ENCODE measurements at places on chromosomes 5 and 9.

DNA sequence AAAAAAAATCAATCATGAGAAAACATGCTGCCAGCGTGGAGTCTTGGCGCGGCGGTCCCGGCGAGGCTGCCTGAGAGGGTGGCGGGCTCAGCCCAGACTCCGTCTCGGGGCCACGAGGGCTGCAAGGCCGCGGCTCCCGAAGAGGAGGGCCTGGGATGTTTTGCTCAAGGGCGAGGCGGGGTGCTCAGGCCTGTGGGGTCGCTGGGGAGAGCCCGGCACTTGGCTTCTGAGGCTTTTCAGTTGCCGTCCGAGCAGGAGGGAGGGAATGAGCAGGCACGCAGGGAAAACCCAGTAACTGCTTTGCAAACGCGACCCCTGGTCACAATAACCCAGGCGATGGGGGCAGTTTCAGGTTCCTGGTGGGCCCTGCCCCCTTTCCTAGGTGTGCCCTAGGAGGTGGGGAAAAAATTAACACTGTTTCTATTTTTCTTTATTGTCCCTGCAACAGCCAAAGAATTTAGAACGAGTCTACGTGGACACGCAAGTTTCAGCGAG is 3.2 kb upstream of the IRX2 start:
- H3K4me1 ChIP-seq: peaks cover 46% of the 10 kb centered on the region
- H3K27me3 ChIP-seq: peaks cover 81% of the 10 kb centered on the region
- no peak overlapping the region for H3K27ac ChIP-seq
- no peaks in the 10 kb centered on the region for H3K36me3 ChIP-seq

- no peak overlapping the region for H3K27ac ChIP-seq
- H3K36me3 ChIP-seq: no peaks in the 10 kb centered on the region
- H3K4me3 ChIP-seq: no peak overlapping the region
- H3K27me3 ChIP-seq: no peaks in the 10 kb centered on the region
- H3K4me1 ChIP-seq: no peaks in the 10 kb centered on the region
Measured at GRCh38 chr5:139183502-139183901, 14.7 kb downstream of the SIL1 start.

DNA sequence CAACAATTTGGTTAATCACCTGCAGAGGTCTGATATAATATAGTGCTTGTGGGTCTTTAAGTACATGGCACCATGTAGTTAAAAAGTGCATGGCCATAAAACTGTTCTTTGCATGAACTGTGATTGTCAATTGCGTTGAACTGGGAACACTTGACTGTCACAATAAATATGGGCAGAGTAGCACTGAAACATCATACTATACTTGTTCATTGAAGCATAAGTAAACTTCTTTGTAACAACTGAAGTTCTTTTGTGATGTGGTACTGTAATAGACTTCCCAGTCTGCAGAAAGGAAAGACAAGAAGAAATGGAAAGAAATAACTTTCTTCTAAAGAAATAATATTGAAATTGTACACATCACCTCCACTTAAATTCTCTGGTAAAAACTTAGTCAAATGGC is 9.8 kb upstream of the NTRK2 start:
- DNase-seq: no peak
- H3K36me3 ChIP-seq: no peaks in the 10 kb centered on the region
- no peak overlapping the region for H3K4me3 ChIP-seq
- no peaks in the 10 kb centered on the region for H3K27me3 ChIP-seq

DNA sequence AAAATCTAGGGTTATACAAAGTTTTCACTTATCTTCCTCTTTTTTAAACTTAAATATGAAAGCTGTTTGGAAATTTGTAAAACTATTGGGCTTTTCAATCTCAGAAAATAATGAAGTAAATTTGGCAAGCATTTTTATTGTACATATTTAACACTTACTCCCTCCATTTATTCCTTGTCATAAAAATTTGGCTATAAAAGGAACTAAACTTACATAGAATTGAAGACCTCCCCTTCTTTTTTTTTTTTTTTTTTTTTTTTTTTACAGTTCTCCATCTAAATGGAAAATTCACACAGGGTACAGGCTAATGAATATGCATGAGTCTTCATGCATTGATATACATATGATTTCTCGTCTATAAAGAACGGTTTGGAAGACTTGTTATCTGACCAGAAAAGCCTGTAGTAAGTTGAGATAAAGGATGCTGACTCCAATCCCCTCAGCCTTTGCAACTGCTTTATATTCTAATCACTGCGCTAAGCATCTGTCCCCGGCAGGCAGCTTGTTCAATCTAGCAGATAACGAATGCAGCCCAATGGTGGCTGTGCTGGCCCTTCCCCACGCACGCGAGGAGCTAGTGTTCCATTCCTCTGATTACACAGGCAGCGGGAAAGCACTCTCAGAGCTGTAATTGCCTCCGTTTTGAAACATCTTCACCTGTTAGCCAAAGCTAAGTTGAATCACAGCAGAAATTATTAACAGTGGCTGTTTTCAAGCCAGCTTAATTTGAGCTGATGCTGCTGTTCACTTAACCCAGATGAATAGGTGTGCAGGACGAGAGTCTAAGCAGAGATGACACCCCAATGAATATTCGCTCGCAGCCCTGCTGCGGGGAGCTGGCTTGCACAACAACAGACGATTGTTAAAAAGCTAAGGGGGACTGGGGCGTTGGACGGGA is 453.8 kb upstream of the ZNF608 start:
- H3K4me3 ChIP-seq: peak overlapping the region; percentile 39
- peak; percentile 54 for DNase-seq
- H3K4me1 ChIP-seq: peaks cover 50% of the 10 kb centered on the region
- H3K27me3 ChIP-seq: no peaks in the 10 kb centered on the region
- H3K27ac ChIP-seq: 0 out of 2 replicates have a peak overlapping the region, but pooled peaks have one; percentile 15

GRCh38 chr5:4375640-4376039 is 764.5 kb upstream of the ADAMTS16 start:
- H3K36me3 ChIP-seq: no peaks in the 10 kb centered on the region
- DNase-seq: peak; percentile 7
- H3K27me3 ChIP-seq: no peaks in the 10 kb centered on the region

- no peak overlapping the region for H3K27ac ChIP-seq
- no peaks in the 10 kb centered on the region for H3K27me3 ChIP-seq
- H3K4me3 ChIP-seq: no peak overlapping the region
- no peaks in the 10 kb centered on the region for H3K4me1 ChIP-seq
- no peaks in the 10 kb centered on the region for H3K36me3 ChIP-seq
Measured at GRCh38 chr5:159548517-159548916, 218.2 kb upstream of the IL12B start.

GRCh38 chr5:111232311-111233051 is 8.3 kb downstream of the CAMK4 start:
- no peaks in the 10 kb centered on the region for H3K27me3 ChIP-seq
- no peak for DNase-seq
- H3K27ac ChIP-seq: no peak overlapping the region
- H3K4me1 ChIP-seq: no peaks in the 10 kb centered on the region
- no peak overlapping the region for H3K4me3 ChIP-seq

DNA sequence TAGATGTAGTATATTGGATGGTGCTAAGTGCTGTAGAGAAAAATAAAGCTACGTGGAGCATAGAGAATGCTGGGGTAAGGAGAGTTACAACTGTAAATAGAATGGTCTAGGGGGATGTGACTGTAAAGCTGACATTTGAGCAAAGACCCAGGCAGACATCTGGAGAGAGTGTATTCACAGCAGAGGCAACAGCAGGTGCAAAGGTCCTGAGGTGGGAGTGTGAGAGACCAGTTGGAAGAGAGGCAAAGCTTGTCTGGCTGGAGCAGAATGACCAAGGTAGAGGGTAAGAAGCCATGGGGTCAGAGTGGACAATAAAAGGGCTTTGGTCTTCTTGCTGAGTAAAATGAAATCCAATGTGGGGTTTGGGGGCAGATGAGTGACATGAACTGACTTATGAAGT is 92.9 kb upstream of the IQGAP2 start:
- H3K27me3 ChIP-seq: no peaks in the 10 kb centered on the region
- H3K4me3 ChIP-seq: no peak overlapping the region

DNA sequence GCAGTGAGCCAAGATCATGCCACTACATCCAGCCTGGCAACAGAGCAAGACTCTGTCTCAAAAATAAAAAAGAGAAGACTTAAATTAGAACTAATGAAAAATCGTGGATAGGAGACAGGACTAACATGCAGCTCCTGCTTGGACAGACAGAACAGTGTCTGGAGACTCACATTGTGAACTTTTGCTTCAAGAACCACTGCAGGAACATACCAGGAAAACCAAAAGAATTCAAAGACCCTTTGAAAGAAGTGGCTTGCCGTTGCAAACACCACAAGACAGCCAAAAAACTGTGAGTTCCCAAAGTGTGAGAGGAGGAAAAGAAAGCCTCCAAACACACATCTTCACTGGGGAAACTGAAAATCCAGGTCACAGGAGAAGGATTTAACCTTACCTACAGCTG is 48.8 kb upstream of the SNAPC3 start:
- no peak overlapping the region for H3K27ac ChIP-seq
- no peak overlapping the region for H3K4me3 ChIP-seq
- no peak for DNase-seq
- no peaks in the 10 kb centered on the region for H3K4me1 ChIP-seq
- H3K27me3 ChIP-seq: no peaks in the 10 kb centered on the region
- no peaks in the 10 kb centered on the region for H3K36me3 ChIP-seq

DNA sequence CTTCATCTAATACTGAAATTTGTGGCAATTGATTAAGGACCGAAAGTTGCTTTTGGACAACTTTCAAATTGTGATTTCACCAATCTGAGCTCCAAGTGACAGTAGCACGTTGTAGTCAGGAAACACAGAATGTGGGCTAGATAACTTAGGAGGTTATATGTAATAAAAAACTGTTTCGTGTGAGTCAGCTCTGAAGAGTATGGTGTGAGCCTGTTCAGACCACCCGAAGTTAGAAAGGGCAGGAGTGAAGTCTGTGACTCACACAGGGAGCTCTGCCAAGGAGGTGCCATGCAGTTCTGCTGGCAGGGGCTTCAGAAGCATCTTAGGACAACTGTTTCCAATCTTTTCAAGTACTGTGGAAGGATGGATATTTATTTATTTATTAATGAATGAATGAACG is 16.4 kb upstream of the ZBTB34 start:
- H3K4me3 ChIP-seq: no peak overlapping the region
- H3K27ac ChIP-seq: no peak overlapping the region
- no peak for DNase-seq
- H3K4me1 ChIP-seq: no peaks in the 10 kb centered on the region
- no peaks in the 10 kb centered on the region for H3K27me3 ChIP-seq

GRCh38 chr9:83287021-83287420 is 224.1 kb upstream of the RASEF start:
- no peak for DNase-seq
- no peak overlapping the region for H3K4me3 ChIP-seq
- H3K36me3 ChIP-seq: no peaks in the 10 kb centered on the region
- H3K27ac ChIP-seq: no peak overlapping the region

- H3K4me3 ChIP-seq: no peak overlapping the region
- no peaks in the 10 kb centered on the region for H3K4me1 ChIP-seq
- DNase-seq: no peak
- H3K27ac ChIP-seq: no peak overlapping the region
Measured at GRCh38 chr5:130496215-130496614, 592.0 kb downstream of the CHSY3 start.

DNA sequence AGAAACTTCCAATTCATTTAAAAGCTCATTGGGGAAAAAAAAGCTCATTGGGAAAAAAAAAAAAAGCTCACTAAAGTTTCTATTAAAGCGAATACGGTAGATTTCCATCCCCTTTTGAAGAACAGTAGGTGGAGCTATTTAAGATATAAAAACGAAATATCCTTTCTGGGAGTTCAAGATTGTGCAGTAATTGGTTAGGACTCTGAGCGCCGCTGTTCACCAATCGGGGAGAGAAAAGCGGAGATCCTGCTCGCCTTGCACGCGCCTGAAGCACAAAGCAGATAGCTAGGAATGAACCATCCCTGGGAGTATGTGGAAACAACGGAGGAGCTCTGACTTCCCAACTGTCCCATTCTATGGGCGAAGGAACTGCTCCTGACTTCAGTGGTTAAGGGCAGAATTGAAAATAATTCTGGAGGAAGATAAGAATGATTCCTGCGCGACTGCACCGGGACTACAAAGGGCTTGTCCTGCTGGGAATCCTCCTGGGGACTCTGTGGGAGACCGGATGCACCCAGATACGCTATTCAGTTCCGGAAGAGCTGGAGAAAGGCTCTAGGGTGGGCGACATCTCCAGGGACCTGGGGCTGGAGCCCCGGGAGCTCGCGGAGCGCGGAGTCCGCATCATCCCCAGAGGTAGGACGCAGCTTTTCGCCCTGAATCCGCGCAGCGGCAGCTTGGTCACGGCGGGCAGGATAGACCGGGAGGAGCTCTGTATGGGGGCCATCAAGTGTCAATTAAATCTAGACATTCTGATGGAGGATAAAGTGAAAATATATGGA is at the start of gene PCDHGA12:
Gene PCDHGA12 (plus strand): TSS at position 176 of the 782 bp plus-strand sequence. CDS start 253 bp downstream, at position 429.
- H3K27me3 ChIP-seq: no peaks in the 10 kb centered on the region
- H3K4me1 ChIP-seq: no peaks in the 10 kb centered on the region
- H3K4me3 ChIP-seq: no peak within 1 kb of the TSS
- peak; percentile 42 for DNase-seq
- peaks cover 8% of the 10 kb centered on the region for H3K36me3 ChIP-seq
- no peak within 1 kb of the TSS for H3K27ac ChIP-seq

DNA sequence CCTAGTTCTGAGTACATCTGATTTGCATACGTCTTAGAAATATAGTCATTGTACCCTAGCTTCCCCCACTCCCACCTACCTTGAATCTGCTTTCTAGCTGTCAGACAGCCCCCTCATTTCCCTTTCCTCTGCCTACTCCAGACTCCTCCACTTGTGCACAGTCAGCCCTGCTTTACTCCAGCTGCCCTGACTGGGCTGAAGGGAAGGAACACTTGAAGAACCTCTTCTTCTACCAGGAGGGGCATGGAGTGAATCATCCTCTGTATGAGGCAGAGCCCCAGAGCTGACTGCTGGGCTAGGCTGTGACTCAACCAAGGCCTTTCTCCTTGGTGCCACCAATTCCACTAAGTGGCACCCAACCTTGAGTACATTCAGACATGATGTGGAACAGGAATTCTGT is 18.1 kb upstream of the ZFR start:
- H3K4me1 ChIP-seq: no peaks in the 10 kb centered on the region
- DNase-seq: no peak
- H3K27me3 ChIP-seq: no peaks in the 10 kb centered on the region

DNA sequence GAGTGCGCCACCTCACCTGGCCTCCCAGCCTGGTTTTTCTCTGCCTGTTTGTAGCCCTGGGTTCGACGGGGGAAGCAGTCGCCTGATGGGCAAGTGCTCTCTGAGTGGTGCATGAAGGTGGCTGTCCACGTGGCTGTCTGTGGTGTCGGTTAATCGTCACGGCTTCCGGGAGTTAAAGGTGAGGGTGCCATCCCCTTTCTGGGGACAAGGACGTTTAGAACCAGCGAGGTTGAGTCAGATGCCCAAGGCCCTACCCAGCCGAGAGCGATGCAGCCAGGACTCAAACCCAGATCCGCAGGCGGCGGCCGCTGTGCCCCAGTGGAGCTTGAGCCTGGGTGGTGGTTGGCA is 47.7 kb downstream of the RXRA start:
- H3K4me3 ChIP-seq: no peak overlapping the region
- H3K4me1 ChIP-seq: no peaks in the 10 kb centered on the region
- no peaks in the 10 kb centered on the region for H3K27me3 ChIP-seq
- DNase-seq: no peak
- H3K36me3 ChIP-seq: no peaks in the 10 kb centered on the region
- H3K27ac ChIP-seq: no peak overlapping the region

GRCh38 chr5:83991566-83992224 is 271.0 kb upstream of the HAPLN1 start:
- H3K4me1 ChIP-seq: peaks cover 15% of the 10 kb centered on the region
- H3K27me3 ChIP-seq: no peaks in the 10 kb centered on the region
- no peak for DNase-seq
- no peak overlapping the region for H3K27ac ChIP-seq
- no peak overlapping the region for H3K4me3 ChIP-seq

Data from GM23338 (cell line).